ENCODE measurements at places on chromosomes 12 and 14.

- DNase-seq: no peak
Observed at GRCh38 chr12:21509768-21510167, 8.2 kb downstream of the GOLT1B start.

DNA sequence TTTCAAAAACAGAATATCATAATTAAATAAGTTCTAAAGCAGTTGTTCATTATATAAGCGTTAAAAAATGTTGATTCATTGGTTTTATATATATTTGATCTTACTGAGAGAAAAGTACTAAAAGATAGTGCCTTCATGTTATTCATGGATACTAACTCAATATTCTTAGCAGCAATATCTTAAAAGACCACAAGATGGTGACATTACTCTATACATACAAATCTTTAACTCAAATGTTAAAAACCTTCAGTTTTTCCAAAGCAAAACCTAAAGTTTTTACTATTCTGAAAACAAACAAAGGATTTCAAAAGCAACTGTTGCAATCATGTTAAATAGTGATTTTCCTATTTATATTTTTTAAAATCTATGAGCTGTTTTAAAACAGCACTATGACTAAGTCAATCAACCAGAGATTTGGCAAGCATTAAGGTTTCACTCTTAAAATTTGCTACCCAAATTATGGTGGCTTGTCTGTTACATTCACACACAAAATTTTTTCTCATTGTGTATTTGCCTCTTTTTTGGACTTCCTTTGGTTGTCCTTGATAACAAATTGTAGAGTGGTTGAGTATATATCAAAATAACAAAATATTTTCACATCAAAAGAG, 50.1 kb upstream of the RERGL start:
- DNase-seq: peak; percentile 81

GRCh38 chr14:21454843-21455544, 929 bp downstream of the CHD8 start:
- DNase-seq: peak; percentile 34

GRCh38 chr12:123721245-123721644, 9.1 kb downstream of the ATP6V0A2 start:
- no peak for DNase-seq

- peak; percentile 86 for DNase-seq
Observed at GRCh38 chr12:33605757-33606156, 166.1 kb upstream of the SYT10 start.

DNA sequence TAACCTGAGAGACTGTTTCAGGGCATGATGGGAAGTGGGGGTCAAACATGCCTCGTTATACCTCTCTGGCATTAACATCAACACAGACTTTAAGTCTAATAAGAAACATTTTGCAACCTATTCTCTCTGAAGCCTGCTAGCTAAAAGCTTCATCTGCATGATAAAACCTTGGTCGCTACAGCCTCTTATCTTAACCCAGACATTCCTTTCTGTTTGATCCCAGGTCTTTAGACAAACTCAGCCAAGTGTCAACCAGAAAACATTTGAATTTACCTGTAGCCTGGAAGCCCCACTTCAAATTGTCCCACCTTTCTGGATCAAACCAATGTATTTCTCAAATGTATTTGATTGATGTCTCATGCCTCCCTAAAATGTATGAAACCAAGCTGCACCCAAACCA, 9.1 kb downstream of the PPP2R3C start:
- no peak for DNase-seq

DNA sequence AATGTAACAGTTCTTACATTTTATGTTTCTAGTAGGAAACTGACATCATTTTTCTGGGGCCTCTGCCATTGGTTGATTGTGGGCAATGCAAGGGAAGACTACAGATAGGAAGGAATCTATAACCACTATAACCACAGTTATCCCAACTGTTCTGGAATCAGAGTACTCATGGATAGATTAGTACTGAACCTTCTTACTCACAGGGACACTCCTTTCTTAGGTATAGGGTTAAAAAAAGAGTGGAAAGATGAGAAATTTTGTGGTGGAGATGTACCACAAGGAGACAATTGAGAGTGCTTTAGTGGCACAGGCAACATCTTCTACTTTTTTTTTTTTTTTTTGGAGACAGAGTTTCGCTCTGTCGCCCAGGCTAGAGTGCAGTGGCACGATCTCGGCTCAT, 21.0 kb downstream of the TMEM116 start:
- DNase-seq: peak; percentile 36

- DNase-seq: no peak
Observed at GRCh38 chr14:33679461-33680225, 271.2 kb downstream of the EGLN3 start.

DNA sequence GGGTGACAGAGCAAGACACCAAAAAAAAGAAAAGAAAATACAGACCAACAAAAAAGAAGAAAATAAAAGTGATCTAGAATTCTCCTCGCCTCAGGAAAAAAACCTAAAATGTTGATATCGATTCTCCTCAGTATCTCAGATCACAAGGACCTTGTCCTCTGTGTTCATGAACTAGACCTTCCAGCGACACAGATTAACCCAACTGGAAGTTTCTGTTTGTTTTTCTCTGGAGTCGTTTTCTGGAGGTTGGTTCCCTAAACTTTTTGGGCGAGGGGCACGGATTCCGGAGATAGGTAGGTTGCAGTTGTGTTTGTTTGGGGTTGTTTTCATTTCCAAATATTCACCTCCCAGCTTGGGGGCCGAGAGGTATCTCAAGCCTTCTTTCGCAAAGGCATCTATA, 559 bp upstream of the RFC5 start:
- DNase-seq: no peak

DNA sequence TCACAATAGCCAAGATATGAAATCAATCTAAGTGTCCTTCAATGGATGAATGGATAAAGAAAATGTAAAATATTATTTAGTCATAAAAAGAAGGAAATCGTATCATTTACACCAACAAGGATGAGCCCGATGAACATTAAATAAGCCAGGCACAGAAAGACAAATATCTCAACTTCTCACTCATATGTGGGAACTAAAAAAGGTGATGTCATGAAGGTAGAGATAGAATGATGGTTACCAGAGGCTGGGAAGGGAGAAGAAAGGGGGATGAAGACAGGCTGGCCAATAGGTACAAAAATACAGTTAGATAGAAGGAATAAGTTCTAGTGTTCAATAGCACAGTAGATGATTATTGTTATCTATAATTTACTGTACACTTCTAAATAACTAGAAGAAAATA, 94.9 kb upstream of the RAP1B start:
- DNase-seq: no peak

DNA sequence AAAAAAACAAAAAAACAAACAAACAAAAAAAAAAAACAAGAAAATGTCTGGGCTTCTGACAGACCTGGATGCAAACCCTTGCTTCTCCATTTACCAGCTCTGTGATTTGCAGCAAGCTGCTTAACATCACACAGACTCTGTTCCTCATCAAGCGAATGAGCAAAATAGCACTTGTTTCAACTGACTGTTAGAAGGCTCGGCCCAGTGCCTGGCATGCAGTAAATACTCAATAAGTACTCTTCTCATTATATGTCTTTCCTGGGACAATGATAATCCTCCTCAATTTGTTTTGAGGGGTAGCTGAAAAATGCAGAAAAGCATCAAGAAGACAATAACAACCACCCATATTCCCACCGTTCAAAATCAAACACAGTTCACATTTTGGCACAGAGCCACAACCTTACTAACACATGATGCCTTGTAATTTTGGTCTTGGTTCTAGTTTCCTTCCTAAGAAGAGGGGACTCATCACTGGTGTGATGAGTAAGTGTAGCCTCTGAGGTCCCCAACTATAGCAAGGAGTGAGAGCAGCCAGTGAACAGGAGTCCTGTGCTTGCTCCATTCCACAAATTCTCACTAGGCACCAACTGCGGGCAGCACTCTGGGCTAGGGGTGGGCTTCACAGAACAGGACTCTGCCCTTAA, 60.4 kb downstream of the TTC7B start:
- no peak for DNase-seq

- DNase-seq: no peak
Observed at GRCh38 chr12:19138551-19138950, 9.0 kb downstream of the PLEKHA5 start.

DNA sequence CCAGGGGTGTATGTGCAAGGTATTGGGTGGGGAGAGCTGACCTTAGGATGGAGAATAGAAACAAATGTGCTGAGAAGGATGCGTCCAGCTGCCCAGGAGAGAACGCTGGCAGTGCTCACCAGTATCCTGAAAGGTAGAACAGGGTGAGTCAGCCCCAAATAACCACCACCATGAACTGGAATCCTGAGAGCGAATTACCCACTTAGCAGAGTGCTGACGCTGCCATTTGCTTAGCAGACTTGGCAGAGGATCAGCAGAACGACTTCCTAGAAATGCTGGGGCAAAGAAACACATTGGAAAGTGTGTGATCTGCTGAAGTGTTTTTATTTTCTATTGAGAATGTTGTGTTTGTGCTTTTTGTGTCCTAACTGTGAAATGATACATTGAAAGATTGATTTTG, 213.6 kb downstream of the ADGRD1 start:
- peak; percentile 7 for DNase-seq

DNA sequence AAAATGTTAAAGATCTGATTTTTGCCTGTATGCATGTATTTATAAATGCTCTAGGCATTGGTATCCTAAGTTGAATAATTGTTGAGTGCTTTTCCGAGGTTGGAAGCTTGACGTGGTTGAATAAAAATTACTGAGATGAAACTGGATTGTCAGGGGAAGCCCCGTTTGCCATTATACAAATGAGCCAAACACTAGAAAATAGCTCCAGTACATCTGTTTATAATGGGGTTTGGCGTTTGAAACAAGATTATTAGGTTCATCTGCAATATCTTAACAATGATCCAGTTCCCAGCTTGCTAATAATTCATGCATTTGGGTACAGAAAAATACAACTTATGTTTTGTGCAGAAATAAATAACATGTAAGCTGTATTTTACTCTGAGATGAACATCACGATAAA, 789.6 kb downstream of the GALC start:
- DNase-seq: no peak

DNA sequence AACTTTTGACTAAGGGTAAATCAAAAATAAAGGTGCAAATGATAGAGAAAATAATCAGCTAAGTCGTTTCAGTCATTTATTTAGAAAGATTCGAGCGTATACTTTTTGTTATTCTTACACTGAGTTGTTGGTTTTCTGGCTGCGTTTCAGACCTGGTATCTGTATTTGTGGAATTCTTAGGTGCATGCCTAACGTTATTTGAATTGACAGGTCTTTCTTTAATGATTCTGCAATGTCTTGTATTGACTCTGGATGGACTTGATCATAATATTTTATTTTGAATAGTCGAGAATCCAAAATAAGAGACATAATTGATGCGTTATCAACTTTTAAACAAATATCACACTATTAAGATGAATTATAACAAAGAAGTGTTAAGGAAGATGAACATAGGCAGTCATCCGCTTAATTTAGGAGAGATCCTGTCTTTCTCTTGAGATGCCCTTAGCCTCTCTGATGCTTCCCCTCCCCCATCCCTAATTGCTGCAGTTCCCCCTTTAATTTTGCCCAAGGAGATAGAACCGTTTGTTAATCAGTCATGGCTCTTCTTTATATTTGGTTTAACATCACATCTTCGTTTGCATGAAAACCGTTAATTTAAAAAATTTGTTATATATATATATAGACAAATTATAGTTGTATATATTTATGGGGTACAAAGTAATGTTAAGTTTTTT, 1.8 kb downstream of the ALX1 start:
- peak; percentile 64 for DNase-seq

GRCh38 chr14:50082784-50083466, 33.4 kb downstream of the VCPKMT start:
- DNase-seq: no peak

- no peak for DNase-seq
Observed at GRCh38 chr12:101777978-101778377, 38.7 kb upstream of the SYCP3 start.

GRCh38 chr14:90740081-90740480, 76.1 kb downstream of the TTC7B start:
- no peak for DNase-seq

GRCh38 chr14:59360923-59361794, 104.0 kb downstream of the GPR135 start:
- DNase-seq: peak; percentile 27

DNA sequence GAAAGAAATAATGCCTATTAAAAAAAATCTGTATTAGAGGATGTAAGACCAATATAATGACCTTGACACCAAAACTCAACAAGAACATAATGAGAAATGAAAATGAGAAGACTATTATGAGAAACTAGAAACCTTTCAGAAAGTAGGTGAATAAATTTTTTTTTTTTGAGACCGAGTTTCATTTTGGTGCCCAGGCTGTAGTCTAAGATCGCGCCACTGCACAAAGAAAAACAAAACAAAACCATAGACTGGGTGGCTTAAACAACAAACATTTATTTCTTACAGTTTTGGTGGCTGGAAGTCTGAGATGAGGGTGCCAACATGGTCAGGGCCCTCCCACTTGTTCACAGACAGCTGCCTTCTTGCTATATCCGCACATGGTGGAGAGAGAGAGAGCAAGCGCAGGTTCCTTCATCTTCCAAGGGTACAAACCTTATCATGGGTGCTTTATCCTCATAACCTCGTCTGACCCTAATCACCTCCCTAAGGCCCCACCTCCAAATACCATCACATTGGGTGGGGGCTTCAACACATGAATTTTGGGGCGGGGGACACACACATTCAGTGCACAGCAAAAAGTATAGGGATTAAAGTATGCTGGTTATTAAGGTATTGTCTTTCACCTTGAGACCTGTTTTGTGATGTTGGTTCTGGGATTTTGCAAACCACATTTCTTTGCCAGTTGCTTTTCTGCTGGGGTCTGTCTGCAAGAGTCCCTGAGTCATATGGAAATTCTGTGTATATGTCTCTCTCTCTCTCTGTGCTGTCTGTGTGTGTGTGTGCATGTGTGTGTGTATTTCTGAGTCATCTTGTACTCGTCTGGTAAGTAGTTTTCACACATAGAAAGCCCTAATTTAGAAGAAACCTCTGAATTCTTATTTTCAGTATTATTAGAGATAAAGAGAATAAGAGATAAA, 26.2 kb downstream of the ZCRB1 start:
- DNase-seq: peak; percentile 11

Data from OCI-M1 (cell line).